ENCODE measurements at places on chromosomes 1 and 21.

DNA sequence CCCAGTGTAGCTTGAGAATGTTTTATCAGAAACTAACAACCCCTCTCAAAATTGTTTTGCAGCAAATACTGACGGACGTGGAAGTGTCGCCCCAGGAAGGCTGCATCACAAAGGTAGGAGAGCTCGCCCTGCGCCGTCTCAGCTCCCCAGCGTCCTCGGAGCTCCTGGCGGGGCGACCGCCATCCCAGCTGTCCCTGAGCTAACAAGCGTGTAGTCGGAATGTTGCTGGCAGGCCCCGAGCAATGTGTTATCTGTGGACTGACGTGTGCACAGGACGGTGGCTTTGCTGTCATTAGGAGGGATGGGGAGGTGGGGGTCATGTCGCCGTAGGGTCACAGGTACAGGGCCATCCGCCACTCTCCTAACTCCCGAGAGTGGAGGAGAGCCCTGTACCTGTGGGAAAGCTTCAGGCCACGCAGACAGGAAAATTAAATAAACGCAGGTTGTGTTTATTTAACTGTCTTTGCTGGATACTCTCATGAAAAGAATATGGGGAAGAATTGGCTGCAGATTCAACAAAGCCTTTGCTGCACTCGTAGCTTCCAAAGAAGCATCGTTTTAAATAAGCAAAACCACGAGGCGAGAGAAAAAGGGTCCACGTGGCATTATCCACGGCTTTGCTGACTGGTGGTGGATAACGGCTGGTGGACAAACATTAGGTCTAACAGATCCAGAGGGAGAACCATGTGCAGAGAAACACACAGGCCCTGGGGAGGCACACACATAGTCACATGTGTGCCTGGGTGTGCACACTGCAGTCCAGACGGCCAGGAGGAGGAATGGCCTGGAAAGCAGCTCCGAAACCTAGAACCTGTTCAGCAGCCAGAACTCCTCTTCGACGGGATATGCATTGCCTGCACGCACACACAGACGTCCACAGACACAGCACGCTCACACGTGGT lies 175.3 kb downstream of the PRDM16 start:
- DNase-seq, result no peak

DNA sequence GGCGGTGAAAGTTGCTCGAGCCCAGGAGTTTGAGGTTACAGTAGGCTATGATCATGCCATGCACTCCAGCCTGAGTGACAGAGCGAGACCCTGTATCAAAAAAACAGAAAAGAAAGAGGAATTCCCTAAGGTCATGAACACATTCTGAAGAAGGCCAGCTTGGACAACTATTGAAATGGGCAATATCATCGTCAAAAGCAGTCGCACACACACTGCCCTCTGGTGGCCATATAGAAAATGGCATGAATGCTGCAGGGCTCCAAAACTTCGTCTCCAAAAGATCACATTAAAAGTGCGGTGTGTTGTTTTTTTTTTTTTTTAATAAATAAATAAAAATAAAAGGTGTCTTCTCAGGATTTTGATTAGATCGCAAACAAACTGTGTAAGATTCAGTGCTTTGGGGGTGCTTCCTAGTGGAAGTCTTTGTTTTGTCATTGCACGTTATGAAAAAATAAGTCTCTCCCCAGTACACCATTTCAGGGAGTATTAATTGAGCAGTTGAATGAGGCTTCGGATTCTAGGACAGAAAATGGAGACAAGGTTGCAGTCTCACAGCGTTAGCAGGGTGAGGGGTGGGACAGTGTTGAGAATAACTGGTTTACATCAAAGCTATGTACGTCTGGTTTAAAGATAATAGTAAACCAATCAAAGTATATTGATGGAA lies 87.5 kb upstream of the FMN2 start:
- DNase-seq, result no peak

DNA sequence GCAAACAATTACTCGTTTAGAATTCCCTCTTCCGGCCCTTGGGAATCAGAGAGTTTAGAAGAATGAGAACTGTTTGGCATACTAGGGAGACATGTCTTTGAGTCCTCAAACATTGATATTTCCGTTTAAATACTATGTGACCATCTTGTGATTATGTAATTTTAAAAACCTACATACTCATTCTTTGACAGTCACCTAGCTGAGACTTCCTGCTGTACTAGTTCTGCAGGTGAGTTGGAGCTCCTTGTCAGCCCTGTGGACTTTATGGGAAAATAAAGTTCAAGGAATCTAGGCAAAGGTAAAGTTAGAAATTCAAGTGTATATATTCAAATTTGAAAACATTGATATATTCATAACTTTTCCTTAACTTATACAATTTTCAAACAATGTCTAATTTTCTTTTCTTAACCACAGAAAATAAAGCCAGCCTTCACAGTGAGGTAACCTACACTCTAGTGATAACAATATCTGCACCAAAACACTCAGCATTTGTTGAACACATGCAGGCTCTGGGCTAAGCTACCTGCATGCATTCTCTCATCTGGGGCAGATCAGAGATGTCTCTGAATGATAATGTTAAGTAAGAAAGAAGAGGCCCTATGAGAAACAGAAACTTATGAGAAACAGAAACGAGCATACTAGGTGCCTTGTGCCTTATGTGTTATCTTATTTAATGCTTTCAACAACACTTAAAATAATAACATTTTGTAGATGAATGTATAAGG lies 67.0 kb upstream of the BACE2 start:
- no peak for DNase-seq

DNA sequence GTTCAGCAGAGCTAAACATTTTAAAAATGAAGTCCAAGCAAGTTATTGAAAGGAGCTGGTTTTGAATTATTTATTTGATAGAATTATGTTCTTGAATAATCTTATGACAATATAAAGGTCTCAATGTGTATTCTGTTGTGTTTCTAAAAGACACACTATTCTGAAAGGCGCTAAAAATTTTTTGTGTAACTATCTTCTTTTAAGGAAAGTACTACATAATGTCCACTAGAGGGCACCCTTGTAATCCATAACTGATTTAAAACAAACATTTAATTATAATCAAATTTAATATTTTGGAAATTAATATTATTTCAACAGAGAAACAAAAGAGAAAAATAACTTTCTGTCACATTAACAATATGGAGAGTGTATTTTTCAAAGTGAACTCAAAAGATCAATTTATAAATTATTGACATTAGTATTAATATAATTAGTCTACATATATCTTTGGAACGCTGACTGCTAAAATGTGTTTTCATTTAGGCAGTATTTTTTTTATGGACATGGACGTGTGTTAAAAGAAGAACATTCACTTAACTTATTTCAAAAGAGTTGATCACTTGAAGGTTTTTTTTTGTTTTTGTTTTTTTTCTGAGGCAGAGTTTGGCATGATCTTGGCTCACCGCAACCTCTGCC lies 248.4 kb downstream of the DENND1B start:
- DNase-seq, result peak; percentile 23

DNA sequence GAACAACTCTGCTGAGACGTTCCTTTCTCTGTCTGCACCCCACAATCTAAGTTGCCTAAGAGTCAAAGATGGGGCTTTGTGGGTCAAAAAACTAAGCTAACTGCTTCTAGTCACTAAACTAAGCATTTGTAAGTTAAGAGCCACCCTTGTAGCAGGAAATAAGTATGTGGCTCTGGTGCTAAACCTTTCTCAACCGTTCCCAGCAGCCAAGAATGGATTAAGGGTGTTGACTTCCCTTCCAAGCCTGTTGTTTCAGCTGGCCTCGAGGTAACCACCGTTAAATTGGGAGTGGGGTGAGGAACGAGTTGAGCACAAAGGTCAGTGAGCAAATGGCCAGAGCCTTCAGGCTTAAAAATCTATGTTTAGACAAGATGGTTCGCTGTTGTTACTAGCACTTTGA lies 169.1 kb downstream of the TRIM33 start:
- no peak for DNase-seq

- DNase-seq, result peak; percentile 72
Observed at GRCh38 chr1:113929750-113930498, 800 bp downstream of the HIPK1 start.

DNA sequence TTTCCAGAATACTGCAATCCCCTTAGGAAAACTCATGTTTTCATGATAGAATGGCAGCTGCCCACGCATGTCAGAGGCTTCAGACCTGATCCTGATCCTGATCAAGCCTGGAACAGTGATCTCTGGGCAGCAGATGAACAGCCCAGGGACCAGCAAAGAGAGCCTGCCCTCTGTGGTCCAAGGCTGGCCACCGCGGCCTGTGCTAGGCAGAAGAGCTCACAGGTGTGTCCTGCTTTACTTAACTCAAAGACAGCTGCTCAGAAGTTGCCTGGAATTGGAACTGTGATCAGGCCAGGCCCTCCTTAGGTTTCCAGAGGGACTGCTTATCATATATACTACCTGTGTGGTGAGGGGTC lies 21.2 kb upstream of the BCAR3 start:
- DNase-seq, result no peak

- no peak for DNase-seq
Observed at GRCh38 chr1:47229031-47229885, 2.8 kb downstream of the TAL1 start.

GRCh38 chr1:245245021-245245667 lies 90.4 kb downstream of the KIF26B start:
- DNase-seq, result no peak

- DNase-seq, result no peak
Observed at GRCh38 chr1:20538760-20539551, 13.4 kb upstream of the FAM43B start.

GRCh38 chr1:110048923-110049601 lies 14.6 kb downstream of the STRIP1 start:
- DNase-seq, result no peak

- DNase-seq, result no peak
Observed at GRCh38 chr1:151012684-151013471, 4.6 kb downstream of the PRUNE1 start.

DNA sequence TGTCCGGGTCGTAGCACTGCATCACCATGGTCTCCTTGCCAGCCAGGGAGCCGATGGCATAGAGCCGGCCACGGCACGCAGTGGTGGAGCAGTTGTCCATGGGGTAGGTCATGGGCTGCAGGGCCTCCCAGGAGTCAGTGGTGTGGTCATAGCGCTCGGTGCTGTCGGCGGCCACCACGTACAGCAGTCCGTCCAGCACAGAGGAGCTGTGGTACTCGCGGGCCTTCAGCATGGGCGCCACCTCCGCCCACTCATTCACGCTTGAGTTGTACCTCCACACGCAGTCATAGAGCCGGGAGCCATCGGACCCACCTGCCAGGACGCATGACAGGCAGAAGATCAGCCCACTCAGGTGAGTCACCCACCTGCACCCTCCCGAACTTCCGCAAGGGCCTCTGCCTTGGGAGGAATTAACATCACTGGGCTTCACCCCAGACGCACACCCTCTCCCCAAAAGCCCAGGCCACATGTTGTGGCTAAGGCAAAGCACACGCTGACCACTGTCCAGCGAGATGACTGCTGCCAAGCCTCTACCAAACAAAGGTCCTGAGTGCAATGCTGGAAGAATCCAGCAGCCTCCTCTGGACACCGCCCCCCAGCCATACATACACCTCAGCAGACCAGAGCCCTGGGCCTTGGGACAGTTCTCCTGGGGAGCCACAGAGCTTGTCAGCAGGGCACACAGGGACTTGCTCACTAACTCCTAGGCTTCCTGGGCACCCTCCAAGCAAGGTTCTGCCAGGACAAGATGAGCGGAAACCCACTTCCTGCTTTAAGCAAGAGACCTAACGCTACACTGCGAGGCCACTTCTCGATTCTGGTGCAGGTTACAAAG lies 3.3 kb downstream of the KLHL21 start:
- DNase-seq, result peak; percentile 32

DNA sequence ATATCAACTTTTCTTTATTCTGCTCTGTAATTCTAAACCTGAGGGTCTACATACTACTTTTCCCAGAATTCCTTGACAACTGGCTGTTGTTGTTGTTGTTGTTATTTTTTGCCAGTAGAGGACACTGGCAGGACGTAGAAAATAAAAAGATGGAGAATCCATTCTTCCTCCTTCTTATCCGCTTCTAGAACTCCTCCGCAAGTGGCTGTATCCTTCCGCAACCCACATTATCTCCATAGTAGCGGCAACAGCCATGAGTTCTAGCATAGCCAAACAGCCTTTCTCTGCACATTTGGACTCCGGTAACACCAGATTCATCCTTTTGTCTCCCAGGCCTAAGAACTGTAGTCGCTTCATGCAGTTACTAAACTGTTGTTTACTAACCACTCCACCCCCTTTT lies 91.1 kb upstream of the CACHD1 start:
- no peak for DNase-seq

- DNase-seq, result no peak
Observed at GRCh38 chr1:241779897-241780296, 68.1 kb upstream of the EXO1 start.

DNA sequence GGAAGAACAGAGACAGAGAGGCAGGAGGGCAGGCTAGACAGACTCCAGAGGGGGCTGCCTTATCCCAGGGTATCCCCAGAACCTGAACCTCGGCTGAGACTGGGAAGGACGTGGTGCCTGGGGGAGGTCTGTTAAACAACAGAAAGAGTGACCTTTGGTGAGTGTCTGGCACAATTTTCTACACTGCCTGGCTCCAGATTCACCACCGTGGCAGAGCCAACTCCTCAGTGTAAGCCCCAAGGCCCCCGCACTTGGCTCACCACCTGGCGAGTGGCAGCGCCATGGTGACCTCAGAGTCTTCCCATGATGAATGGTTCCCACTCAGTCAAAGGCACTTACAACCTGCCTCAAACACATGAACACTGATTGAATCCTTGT lies 6.5 kb downstream of the RD3 start:
- no peak for DNase-seq

- DNase-seq, result no peak
Observed at GRCh38 chr1:43395523-43395922, 5.8 kb downstream of the SZT2 start.

- no peak for DNase-seq
Observed at GRCh38 chr1:38992412-38993111, 1.5 kb downstream of the AKIRIN1 start.

DNA sequence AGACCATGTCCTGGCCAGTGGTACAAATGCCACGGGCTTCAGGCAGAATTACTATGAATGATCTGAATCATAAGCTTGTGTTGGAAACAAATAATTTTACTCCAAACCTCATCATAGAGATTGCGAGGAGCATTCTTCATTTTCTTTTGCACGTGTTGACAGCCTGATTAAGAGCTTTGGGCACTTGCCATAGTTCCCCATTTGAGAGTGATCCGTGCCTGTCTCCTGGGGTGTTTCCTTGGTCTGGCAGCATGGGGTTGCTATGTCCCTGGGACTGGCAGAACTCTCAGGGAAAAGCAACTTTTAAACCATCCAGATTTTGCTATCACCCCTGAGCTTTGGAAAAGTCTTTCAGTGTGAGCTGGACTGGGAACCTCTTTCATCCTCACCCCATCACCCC lies 54.3 kb upstream of the KCNJ6 start:
- DNase-seq, result no peak

DNA sequence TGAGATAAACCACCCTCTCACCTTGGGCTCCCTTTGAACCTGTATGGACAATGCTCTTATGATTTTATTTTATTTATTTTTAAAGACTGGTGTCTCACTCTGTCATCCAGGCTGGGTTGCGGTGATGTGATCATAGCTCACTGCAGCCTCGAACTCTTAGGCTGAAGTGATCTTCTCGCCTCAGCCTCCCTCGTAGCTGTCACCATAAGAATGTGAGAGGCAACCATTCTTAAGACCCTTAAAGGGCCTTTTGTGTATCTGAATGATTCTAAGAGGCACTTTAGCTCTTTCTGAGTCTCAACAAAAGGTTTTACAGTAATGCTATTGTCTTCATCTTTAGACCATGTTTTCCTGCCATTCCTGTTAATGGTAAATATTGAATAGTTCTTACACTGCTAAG lies 67.0 kb downstream of the IVNS1ABP start:
- no peak for DNase-seq
